ENCODE measurements at places on chromosomes 16 and 17.

GRCh38 chr17:33460781-33461450, 167.8 kb upstream of the ASIC2 start:
- no peak for DNase-seq

GRCh38 chr16:58478427-58478826, 21.5 kb upstream of the NDRG4 start:
- no peak for DNase-seq

GRCh38 chr16:70711211-70712031, 25.6 kb upstream of the MTSS2 start:
- DNase-seq = no peak

DNA sequence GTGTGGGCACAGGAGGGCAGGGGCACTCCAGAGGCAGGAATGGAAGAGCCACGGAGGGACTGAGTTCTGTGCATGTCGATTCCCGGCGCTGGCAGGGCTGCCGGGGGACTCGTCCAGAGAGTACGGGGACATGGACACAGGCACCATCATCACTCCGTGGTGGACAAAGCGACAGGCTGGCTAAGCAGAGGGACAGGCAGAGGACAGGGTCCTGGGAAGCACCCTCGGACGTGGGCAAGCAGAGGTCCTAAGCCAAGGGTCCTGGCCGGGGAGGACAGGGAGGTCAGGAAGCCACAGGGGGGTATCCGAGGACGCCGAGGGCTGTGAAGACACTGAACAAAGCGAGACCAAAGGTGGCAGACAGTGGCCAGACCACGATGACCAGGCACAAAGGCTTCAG, 44.3 kb upstream of the ENPP7 start:
- no peak for DNase-seq

DNA sequence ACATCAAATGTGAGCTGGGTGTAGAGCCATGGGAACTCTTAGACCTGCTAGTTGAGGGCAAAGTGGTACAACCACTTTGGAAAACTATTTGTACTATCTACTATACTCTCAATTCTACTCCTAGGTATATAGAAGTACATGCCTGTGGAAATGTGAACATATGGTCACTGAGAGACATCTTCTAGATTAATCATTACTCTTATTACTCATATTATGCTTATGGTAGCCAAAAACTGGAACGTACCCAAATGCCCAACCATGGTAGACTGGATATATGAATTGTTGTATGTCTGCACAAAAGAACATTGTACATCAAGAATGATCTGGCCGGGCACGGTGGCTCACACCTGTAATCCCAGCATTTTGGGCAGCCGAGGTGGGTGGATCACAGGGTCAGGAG, 2.7 kb downstream of the WDR45B start:
- no peak for DNase-seq

DNA sequence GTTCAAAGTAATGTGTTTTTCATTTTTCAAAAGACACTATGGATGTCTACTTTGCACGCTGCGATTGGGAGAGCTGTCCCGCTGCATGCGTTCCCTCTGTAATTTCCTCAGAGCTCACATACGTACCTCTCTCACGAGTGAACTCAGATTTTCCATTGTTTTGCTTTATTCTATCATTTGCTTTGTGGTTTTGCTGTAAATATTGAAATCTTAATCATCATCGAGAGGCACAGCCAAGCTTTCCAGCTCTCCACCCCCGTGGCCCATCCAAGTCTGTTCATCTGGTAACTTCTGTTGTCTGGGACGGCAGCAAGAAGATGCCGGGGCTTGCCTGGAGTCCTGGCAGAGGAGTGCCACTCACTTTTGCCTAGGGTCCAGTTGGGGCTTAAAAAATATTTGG, 21.1 kb downstream of the TMC6 start:
- no peak for DNase-seq

DNA sequence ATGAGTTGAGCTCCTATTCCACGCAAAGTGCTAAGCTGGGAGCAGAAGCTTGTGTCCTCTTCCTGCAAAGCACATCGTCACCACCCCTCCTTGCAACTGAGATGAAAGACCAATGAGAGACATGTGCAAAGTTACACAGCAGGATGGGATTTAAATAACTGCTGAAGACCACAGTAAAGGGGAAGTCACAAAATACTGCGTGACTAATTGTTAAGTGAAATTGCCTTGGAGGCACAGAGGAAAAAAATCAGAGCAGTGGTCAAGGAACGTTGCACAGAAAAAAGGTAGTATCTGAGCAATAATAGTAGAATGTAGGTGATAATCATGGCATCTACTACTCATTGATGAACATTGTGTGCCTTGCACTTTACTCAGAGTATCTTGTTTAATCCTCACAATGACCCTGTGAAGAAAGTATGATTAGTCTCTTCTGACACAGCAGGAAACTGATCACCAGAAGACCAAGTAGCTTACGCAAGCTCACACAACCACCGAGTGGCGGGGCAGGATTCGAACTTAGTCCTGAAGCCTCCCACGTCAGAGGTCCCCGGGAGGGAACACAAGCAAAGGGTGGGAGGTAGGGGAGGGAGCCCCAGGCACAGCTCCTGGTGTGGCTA, 15.4 kb upstream of the MYO18A start:
- no peak for DNase-seq

DNA sequence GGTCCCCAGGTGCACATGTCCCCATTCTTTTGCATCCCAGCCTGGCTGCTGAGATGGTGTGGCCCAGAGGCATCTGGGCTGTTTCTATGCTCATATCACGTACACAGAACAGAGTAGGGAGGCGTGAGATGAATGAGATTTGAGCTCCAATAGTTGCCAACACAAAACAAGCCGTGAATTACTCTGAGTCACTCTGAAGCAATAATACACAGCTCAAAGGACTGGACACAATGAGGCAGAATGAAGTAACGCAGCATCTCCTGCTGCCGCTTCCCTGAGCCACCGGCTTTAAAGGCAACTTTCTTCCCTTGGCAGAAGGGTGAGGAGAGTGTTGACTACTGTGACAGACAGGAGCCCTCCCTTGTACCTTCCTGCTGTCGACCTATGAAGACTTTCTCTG, 33.9 kb upstream of the CLEC18B start:
- no peak for DNase-seq

DNA sequence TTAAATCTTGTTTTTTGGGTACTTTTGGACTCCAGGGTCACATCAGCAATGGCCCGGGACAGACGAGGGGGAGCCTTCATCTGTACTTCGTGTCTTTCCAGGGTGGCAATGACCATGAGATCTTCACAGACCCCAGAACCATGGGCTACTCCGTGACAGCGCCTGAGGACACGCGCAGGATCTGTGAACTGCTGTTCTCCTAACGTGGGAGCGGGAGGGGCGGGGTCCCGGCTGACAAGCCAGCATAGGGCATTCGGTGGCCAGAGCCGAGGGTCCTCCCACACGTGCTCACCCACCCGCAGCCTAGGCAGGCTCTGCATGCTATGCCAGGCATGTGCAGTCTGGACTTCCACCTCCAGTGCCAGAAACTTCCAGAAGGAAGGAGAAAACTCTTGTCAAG, 21.2 kb downstream of the CARHSP1 start:
- no peak for DNase-seq

- DNase-seq = no peak
Observed at GRCh38 chr16:57273359-57273758, 11.1 kb downstream of the PLLP start.

GRCh38 chr17:41962768-41963434, 3.7 kb upstream of the CNP start:
- DNase-seq = peak; percentile 47

- no peak for DNase-seq
Observed at GRCh38 chr16:1317479-1318267, 8.2 kb downstream of the UBE2I start.

DNA sequence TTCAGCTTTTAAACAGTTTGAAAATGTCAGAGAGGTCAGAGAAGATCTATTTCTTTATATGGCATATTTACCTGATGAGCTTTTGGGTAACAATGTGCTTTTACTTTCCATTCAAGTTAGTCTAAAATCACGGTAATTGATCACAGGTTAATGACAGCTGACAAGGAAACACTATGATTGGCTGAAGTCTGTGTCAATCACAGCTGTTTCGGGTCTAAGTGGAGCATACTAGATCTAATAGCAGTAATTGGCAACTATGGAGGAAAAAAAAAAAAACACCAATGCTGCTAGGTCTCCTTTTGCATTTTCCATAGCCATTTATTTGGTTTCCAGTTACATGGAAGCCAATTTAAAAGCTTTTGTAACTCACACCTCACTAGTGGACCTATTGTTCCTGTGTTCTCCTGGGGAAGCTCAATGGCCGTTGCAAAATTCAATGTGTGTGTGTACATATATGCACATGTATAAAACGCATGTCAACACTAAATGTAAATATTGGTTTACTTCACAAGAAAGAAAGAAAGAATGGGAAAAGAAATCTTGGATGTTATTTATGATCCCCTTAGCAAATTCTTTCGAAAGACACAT, 568.3 kb upstream of the ZFHX3 start:
- DNase-seq = no peak

- DNase-seq = no peak
Observed at GRCh38 chr17:83149029-83149725, 69.8 kb downstream of the METRNL start.

GRCh38 chr17:61260071-61260797, 139.4 kb upstream of the TBX2 start:
- no peak for DNase-seq

DNA sequence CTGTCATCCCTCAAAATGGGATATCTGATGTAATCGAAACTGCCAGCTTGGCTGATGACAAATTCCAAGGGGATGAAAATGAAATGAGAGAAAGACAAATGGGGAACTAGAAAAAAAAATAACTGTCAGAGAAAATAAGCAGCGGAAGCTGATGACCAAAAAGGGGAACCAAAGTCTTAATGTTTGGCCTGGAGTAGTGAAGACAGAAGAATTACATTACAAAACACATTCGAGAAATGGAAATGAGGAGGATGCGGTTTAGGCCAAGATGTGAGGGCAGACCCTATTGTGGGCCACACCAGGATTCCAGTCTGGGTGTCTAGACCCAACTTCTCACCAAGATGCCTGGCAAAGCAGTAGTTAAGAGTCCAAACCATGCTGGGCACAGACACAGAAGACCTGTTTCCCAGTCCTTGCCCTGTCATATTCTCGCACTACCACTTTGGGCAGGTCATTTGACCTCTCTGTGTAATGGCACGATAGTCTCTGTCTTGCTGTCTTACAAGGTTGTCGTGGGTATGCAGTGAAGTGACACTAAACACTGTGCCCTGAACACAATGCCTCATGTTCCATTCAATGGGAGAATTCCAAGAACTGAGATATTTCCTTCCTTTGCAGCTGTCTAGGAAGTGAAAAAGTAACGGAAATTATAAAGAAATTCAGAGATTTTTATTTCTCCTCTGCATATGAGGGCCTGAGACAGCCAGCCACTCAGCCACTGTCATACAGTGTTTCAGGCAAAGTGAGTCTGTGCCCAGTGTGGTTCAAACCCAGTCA, 12.3 kb upstream of the CCL2 start:
- no peak for DNase-seq

DNA sequence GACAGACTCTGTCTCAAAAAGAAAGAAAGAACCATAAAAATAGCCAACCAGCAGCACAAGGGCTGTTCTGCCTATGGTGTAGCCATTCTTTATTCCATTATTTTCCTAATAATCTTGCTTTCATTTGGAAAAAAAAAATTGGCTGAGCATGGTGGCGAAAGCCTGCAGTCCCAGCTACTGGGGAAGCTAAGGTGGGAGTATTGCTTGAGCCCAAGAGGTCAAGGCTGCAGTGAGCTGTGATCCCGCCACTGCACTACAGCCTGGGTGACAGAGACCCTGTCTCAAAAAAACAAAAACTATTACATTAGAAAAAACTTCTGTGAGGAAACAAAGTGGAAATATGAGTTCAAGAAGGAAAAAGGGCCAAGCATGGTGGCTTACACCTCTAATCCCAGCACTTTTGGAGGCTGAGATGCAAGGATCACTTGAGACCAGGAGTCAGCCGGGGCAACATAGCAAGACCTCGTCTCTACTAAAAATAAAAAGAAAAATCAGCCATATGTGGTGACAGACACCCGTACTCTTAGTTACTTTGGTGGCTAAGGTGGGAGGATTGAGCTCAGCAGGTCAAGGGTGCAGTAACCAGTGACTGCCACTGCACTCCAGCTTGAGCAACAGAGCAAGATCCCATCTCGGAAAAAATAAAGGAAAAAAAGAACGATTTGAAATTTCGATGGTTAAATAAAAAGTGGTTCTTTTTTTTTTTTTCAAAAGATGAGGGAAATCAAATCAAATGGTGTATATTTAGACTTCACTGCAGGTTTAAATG, 2.5 kb downstream of the DCAKD start:
- DNase-seq = no peak

DNA sequence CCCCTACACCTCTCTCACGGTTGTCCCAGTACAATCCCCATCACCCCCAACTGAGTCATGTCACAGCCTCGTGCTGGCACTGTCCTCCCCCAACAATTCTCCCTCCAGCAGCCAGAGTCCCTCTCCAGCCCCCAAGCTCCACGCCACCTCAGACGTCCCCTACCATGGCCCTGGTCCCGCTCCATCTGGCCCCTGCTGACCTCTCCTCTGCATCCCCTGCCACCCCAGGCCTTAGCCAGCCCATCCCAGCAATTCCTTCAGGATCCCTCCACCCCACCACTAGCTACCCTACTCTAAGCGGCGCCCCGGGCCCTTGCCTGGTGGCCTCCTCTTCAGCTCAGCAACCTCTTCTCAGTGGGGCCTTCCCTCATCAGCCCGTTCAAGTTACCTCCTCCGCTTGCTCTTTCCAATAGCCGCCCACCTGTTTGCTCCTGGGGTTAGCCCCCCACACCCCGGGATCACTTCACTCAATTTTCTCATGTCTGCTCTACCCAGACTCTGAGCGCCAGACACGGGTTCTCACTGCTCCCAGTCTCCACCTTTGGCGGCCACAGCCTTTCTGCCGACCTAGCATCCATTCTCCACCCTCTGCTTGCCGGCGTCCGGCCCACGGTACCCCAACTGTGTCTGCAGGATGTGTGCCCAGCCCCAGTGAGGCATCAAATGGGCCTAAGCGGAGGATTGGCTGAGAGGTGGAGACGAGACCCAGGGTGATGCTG, 92.2 kb upstream of the DNAH17 start:
- no peak for DNase-seq

DNA sequence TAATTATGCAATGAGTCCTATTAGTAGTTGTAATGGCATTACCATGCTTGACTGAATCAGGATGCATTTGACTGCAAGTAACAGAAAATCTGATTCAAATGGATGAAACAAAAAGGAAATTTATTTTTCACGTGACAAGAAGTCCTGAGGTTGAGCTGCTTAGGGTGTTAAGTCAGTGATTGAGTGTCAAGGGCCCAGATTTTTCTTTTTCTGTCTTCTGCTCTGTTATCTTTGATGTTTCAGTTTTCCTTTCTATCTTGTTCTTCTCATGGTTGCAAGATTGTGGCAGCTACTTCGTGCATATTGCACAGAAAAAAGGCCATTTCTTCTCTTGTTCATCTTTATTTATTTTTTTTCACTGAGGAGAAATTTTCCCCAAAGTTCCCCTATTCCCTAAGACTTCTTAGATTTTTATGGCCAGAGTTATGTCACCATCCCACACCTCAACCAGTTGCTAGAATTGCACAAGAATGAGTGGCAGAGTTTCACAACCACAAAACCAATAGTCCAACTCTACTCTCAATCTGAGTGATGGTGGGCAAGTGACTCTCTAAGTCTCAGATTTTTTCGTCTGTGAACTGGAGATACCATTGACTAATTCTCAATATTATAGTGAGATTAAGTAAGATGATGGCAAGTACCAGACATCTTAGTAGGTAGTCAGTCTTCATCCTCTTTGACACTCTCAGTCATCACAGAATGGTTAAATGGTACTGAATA, 15.7 kb upstream of the GPR139 start:
- DNase-seq = no peak

Data from stimulated activated CD4-positive, alpha-beta T cell treated with anti-CD3 and anti-CD28 coated beads, Interleukin-1b, Interleukin-23, amount 100 ng/mL, for 24 hours (primary cell).